Stimulated activated CD8-positive, alpha-beta memory T cell treated with anti-CD3 and anti-CD28 coated beads, Interleukin-2, amount 100 ng/mL, for 48 hours (primary cell): ENCODE measurements at places on chromosomes 12 and 14.

DNA sequence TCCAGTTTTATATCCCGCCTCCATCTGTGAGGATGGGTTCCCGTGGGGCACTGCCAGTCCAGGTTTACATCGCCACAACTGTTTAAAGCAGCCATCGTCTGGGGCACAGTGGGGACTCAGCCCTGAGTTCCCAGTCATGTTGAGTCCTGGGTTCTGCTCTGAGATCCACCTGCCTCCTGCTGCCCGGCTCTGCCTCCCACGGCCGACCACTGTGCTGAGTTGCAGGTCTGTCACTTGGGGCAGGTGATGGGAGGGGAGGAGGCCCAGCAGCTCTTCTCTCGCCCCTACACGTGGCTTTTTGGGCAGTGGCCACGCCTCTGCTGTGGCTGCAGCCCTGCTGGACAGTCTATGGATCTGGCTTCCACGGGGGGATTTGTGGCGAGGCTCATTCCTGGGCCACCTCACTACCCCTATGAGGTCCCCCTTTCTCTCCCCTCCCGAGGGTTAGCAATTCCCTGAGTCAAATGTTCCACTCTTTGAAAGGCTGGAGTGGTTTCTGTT lies 143.0 kb downstream of the ADGRD1 start:
- DNase-seq = no peak

DNA sequence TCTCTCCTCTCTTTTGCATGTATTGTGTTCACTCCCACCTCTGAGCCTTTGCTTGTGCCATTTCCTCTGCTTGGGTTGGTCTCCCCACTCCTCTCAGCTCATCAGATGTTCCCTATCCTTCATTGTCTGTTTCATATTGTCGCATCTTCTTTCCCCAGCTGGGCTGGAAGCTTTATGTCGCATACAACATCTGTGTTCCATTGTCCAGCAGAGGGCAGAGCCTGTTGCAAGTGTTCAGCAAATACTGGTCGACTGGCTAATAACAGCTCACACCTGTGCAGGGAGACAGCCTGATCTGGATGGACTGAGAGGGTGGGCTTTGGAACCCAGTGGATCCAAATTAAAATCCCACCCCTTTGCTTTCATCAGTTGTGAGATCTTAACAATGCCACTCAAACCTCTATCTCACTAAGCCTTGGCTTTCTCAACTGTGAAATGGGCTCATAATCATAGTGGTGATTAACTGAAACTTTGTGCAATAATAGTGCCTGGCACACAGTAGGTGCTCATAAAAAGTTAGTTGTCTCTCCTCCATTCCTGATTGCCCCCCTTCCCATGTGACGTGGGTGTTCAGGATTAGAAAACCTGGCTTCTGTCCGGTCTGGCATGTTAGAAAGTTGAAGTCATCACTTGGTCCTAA lies 75.8 kb downstream of the RIN3 start:
- no peak for DNase-seq

DNA sequence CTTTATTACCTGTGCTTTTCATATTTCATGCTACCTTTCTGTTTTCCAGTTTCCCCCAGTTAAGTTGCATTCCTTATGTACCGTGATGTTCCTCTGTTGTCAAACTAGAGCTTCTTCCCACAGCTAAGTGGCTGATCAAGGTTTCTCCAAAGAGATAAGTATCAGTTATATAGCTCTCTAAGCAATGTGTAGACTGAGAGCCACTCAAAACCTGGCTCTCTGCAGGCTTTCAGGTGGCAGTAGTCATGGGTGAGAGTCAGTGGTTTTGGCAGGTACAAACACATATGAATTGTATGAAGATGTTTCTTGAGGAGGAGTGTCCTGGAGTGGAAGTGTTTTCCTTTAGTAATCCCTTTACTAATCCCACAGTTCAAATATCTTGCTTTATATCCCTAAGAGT lies 28.4 kb downstream of the TXNRD1 start:
- DNase-seq = no peak

DNA sequence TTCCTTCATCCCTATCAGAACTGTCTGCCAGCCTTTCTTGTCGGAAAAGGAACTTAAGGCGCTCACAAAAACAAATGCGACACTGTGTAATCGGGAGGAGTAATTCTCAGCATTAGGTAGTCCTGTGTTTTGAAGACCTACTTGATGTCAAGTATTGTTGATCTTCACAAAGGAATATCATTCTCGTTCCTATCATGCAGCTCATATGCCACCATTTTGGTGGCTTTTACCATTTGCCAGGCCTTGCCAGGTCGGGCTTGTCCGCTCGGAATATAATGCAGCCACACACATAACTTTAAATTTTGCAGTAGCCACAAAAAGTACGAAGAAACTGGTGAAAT lies 903 bp upstream of the PPP4R3A start:
- no peak for DNase-seq

DNA sequence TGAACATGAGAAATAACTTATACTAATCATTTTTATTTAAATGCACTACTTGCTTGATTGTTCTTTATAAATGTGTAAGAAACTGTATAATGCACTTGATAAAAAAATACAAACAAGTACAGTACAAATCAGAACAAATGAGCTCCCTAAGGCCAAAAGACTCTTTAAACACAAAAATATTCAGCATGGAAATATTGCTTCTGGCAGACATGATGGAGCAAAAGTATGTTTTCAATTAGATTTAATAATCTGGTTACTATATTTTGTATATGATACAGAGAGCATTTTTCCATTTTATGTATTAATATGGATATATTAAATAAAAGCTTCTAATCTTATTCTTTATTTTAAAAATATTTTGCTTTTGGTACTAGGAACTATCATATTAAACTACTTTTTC lies 800.2 kb upstream of the LRFN5 start:
- no peak for DNase-seq

- DNase-seq = no peak
Observed at GRCh38 chr12:100229876-100230275, 29.3 kb downstream of the ACTR6 start.
